ENCODE measurements at places on chromosomes 3 and 15.

DNA sequence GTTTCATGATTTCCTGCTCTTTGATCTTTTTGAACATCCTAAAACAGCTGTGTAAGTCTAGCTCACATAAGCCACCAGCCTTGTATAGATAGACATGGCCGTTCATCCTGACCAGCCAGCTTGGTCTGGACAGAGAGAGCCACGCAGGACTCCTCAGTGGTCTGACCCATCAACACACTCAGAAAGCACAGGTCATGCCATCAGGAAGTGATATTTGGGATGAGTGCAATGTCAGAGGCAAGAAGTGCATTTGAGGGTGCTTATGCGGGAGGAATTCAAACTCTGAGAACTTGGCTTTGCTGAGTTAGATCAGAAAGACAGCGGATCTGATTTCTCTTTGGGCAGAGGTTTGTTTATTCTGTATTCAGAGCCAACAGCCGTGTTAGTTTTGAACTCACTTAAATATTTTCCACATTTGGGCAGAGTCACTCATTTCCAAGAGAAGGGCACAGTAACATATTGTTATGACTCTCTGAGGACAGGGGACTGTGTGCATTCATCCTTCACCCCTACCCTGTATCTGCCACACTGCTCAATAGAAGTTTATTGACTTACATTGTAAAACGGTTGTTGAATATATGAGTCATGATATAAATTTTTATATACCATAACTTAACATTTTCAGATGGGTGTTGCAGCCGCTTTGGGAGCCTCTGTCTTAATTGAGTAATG, 225.3 kb upstream of the LYSMD4 start:
- no peak for DNase-seq

GRCh38 chr3:156611870-156612494, 57.1 kb upstream of the SSR3 start:
- DNase-seq, result no peak

- DNase-seq, result no peak
Measured at GRCh38 chr15:24269166-24269571, 406.4 kb upstream of the NPAP1 start.

GRCh38 chr3:127716384-127716783, 43.6 kb downstream of the ABTB1 start:
- DNase-seq, result no peak

GRCh38 chr3:48655063-48655462, 7.6 kb downstream of the CELSR3 start:
- DNase-seq, result no peak

- no peak for DNase-seq
Measured at GRCh38 chr3:9026320-9027045, 63.2 kb upstream of the RAD18 start.

- no peak for DNase-seq
Measured at GRCh38 chr3:55484191-55484689, 2.9 kb downstream of the WNT5A start.

DNA sequence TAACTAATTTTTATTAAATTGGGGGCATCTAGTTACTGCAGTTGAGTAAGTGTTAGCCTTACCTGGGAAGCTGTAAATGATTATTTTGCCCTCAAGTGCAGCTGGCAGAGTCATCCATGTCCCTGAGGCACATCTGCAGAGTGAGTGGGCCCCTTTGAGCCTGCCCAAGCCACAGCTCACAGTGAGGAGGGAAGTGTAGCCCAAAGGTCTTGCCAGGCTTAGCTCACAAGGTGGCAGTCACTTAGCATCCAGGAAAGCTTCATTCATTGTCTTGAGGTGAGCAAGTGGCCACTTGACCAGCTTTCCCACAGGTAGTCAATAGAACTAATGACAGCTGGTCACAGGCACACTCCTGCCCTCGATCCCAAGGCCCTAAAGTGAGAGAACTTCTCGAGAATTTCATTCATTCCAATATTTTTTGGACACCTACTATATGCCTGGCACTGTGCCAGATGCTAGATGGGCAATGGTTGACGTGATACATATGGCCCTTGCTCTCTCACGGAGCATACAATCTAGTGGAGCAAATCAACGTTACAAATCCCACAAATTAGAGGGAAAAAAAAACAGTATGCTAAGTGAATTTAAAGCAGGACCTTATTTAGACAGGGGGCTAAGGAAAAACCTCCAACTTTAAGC, 163.3 kb upstream of the IL12A start:
- no peak for DNase-seq

DNA sequence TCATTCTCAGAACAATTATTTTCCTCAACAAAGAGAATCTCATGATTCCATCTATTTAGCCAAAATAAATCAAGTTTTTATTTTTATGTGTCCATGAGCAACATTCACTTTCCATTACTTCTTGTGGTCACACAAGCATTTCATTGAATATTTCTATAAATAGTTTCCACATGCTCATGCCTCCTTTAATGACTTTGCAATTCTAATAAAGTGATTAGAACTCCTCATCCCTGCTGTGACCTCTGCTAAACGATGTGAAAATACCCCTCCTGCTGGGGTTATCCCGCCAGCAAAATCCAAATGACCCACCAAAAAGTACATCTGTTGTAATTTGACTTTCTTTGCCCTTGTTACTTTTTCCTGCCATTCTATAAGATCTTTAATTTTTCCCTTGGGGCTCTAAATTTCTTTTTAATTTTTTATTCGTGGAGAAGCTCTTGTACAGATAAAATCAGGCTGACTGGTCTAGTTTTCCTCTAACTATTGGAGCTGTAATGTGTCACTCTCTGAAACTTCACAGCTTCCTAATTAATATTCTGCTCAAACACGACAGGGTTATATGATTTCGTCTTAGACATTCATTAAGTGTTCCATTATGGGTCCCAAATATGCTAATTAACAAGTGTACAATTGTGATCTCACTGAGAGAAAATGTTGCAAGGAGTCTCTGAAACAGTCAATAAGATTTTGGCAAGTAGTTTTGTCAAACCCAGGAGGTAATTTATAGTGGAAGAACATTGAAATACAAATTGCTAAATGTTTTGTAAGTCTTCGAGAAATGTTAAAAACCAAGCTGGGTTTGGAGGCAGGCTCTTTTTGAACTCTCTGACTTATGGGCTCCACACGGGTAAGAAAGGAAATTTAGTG, 533.1 kb upstream of the NAALADL2 start:
- DNase-seq, result no peak

GRCh38 chr3:65713016-65713415, 325.7 kb downstream of the MAGI1 start:
- DNase-seq, result no peak

GRCh38 chr3:31613177-31613576, 80.5 kb downstream of the STT3B start:
- no peak for DNase-seq

- no peak for DNase-seq
Measured at GRCh38 chr3:7800006-7800780, 701.4 kb upstream of the LMCD1 start.

DNA sequence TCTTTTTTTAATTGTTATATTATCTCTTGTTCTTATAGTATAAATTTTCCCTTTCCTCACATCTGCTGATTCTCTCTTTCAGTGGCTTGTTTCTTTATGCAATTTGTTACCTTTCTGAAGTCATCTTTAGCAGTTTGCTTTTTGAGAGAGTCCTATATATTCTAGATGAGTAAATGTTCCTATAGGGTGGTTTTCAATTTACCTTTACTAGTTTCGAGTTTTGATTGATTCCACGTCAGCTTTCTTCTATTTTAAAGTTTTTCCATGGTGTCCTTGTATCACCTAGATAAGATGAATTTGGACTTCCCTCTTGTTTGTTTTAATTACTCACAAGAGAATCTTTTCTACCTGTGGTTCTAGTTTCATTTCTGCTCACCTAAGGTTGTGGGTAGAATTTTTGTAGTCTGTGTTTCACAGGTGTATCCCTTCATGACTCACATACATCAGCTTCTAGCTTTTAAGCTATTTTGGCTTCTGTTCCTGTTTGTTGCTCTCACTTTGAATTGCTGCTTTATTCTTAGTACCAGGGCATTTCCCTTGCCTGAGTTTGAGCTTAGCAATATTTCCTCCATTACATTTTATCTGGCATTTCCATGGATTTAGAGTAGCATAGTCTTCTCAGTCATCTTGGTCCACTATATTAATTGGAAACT, 6.4 kb downstream of the TEX9 start:
- no peak for DNase-seq

DNA sequence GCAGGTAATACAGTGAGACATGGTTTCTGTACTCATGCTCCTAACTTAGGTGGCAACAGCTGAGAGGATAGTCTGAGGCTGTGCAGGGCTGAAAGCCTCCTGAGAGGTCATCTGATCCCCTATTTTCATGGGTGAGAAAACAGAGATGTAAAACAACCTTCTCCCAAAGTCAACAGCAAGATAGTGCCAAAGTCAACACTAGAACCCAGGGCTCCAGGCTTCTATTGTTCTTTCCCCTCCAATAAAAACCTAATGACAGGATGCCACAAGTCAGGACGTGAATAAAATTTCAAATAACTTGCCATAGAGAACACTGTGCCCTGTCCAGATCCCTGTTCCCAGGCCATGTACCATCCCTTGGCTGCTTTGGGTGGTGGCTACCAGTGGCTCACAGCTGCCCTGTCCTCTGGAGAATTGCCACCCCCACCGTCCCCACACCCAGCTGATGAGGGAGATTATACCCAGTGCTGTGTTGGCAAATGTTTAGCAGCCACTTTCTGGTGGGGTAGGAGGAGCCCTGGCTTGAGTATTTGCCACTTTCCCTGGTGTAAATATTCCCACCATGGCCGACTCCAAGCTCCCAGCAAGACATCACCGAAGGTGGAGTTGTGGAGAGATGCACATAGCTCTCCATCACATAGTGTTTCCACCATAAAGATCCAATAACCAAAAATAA, 54.8 kb downstream of the SRGAP3 start:
- DNase-seq, result no peak

GRCh38 chr3:160612386-160613075, 47.2 kb upstream of the KPNA4 start:
- no peak for DNase-seq

DNA sequence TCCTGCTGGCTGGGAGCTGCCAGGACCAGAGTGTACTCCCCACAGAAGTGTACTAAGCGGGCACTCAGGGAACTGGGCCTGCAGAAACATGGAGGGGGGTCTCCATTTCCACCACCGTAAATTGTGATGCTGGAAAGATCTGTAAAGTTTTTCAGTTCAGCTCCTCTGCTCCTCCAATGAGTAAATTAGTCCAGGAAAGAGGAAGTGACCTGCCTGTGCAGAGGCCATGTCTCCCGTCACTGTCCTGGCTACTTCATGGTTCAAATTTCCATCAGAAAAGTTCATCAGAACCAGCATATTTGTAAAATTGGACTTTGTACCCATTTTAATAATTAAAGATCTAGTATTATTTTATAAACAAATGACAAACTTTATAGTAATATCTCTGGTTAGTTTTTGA, 226.7 kb upstream of the THBS1 start:
- DNase-seq, result no peak

DNA sequence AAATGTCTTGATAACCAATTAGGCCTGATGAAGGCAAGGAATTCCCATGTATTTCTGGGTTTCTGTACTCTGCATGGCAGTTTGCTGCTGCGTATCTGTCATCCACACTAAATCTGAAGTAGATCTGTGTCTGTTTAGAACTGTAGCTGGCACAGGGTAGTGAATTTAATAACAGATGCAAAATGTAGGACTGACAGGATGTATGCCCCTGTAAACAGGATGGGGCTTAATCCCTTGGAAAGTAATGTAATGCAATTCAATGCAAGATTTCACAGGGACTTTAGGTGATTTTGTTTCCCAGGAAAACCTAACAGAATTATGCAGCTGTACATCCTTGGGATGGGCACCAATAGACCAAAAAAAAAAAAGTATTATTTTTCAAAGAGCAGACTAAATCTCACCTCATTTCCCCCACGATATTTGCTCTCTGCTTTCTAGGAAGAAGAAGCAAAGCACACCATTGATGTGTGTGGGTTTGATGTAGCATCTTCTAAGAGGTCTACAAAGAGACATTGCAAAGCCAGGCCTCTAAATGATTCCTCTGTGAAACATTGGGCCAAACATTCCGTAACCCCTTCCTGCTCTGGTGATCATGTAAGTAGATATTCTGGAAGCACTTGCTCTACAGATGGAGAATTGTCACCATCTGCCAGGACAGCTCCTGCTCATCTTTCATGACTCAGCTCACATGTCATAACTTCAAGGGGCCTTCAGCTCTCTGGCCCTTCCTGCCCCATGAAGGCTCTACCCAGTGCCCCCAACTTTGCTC, 464.3 kb upstream of the RGMA start:
- DNase-seq, result no peak

DNA sequence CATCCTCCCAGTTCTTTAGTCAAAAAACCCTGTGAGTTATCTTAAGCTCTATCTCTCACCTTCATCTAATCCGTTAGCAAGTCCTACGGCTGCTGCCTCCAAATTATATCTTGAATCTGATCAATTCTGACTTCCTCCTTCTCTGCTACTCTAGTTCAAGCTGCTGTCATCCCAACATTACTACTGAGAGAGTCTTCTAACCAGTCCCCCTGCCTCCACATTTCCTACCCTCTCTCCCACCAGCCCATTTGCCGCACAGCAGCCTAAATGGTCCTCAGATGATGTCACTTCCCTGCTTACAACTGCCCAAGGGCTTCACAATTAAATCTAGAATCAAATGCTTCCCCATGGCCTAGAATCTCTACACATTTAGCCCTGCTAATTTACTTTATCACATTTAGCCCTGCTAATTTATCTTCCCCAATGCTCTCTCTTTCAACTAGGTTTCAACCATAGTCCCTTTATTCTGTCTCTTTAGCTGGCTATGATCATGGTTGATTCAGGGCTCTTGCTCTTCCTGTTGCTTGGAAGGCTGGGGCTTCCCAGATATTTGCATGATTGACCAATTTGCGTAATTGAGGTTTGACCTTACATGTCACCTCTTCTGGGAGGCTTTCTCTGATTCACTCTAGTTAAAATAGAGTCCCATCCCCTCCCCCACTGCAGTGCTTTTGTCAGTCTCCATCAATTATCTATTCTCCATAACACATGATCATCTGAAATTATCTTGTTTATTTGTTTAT, 11.0 kb upstream of the ARL14 start:
- no peak for DNase-seq

DNA sequence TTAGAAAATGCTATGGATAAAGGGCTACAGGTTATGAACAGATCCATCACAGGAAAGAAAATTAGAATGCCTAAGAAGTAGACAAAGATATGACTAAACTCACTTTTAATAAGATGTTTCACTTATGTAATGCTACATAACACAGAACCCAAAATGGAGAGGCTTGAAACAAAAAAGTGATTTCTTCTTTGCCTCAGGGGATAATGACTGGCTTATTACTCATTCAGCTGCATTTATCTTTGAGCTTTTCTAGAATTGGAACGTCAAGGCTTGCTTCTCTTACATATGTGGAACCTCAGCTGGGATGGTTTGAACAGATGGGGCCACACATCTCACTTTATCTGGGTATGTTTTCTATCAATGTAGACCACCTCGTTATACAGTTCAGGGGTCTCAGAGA, 120.6 kb upstream of the EPHA3 start:
- DNase-seq, result no peak

- no peak for DNase-seq
Measured at GRCh38 chr15:85730001-85730820, 64.5 kb downstream of the KLHL25 start.

Data from stimulated activated CD8-positive, alpha-beta memory T cell treated with anti-CD3 and anti-CD28 coated beads, Interleukin-4, amount 100 ng/mL, for 1 hour (primary cell).